Breast epithelium (tissue), 4 donors: ENCODE measurements at places on chromosomes 3 and 15.

GRCh38 chr15:58732625-58733363 is 16.7 kb downstream of the ADAM10 start:
- DNase-seq, result no peak

- no peak for DNase-seq
Observed at GRCh38 chr15:79896131-79896633, 632 bp downstream of the MTHFS start.

DNA sequence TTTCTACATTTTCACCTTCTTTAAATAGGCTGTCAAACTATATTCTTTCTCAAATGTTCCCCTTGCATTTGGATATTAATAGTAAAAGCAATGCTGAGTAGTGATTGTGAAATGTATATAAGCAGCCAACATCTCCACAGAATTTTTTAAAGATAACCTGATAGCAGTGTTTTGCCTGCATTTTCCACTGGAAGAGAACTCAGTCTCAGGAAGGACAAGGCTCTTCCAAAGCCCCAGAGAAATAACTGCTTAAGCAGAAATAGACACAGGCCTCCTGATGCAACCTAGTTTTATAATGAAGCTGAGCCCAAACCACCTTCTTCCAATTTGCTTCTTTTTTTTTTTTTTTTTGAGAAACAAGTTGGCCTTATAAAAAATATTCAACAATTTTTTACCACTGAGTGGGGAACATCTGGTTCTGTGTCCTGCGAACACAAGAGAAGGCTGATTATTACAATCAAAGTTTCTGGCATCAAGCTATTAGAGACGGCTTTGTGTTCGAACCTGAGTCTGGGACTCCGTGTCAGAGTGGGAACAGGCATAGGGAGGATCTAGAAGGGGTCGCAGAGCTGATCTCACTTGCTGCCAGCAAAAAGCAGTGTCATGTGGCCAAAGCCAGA is 332.5 kb upstream of the TBL1XR1 start:
- DNase-seq, result no peak

DNA sequence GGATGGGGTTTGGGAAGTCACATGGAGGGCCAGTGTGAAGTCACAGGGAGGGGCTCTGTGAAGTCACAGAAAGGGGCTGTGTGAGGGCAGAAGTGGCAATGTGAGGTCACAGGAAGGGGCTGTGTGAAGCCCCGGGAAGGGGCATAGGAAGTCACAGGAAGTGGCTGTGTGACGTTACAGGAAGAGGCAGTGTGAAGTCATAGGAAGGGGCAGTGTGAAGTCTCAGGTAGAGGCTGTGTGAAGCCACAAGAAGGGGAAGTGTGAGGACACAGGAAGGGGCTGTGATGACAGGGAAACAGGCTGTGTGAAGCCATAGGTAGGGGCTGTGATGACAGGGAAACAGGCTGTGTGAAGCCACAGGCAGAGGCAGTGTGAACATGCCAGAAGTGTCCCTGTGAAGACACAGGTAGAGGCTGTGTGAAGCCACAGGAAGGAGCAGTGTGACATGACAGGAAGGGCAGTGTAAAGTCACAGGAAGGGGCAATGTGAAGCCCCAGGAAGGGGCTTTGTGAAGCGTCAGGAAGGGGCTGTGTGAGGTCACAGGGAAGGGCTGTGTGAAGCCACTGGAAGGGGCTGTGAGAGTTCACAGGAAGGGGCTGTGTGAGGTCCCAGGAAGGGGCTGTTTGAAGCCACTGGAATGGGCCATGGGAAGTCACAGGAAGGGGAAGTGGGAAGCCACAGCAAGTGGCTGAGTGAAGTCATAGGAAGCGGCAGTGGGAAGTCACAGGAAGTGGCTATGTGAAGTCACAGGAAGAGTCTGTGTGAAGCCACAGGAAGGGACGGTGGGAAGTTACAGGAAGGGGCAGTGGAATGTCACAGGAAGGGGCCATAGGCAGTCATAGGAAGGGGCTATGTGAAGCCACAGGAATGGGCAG is 37.1 kb downstream of the GASK1A start:
- DNase-seq, result no peak

GRCh38 chr3:10088256-10088655 is 19.8 kb downstream of the FANCD2OS start:
- no peak for DNase-seq

DNA sequence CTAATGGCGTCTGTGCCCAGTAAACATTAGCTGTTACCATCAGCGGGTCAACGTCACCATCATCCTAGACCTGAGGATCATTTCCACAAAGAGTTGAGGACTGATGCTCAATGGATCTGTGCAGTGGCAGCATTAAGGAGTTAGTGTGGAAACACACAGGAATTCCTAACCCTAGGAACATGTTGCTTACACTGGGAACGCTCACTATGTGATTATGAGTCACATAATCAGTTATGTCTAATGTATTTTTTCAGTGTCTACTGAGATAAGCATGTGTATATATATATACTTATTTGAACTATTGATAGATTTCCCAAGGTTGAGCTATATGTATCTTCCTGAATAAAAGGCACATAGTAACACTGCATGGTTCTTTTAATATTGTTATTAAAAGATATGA is 19.0 kb downstream of the ARNT2 start:
- DNase-seq, result no peak

- no peak for DNase-seq
Observed at GRCh38 chr3:14552041-14552648, 12.0 kb upstream of the GRIP2 start.

DNA sequence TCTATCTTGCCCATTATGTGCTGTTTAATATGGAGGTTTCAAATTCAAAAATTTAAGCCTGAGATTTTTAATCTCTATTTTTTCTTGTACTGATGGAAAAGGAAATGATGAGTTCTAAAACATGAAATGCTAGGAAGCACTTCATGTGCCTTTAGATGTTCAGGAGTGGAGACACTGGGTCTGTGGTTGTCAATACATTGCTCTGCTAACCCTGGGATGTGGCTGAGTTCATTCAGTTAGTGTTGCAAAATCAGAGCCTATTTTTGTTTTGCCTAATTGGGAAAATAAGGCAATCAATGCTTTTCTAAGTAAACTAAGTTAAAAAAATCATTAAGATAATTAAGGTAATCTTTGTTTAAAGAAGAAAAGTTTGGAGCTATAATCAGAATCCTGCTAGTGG is 83.1 kb downstream of the DIPK2A start:
- DNase-seq, result no peak

DNA sequence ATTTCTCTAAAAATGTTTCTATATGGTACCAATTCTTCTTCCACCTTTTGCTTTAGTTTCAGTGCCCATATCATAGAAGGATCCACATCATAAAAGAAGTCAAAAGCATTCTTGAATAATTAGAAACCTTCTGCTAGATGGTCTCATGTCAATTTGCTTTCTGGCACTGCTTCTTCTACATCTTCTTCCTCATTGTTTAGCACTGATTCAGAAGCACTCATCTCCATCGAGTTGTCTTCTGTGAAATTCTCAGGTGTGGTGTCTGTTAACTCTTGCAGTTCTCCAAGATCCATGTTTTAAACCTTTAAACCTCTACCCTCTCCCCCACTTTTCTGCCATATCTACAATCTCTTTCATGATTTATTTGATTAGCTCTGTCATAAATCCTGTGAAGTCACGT is 154.8 kb downstream of the WDR76 start:
- no peak for DNase-seq

GRCh38 chr3:85180-85579 is 111.4 kb upstream of the CHL1 start:
- DNase-seq, result no peak

DNA sequence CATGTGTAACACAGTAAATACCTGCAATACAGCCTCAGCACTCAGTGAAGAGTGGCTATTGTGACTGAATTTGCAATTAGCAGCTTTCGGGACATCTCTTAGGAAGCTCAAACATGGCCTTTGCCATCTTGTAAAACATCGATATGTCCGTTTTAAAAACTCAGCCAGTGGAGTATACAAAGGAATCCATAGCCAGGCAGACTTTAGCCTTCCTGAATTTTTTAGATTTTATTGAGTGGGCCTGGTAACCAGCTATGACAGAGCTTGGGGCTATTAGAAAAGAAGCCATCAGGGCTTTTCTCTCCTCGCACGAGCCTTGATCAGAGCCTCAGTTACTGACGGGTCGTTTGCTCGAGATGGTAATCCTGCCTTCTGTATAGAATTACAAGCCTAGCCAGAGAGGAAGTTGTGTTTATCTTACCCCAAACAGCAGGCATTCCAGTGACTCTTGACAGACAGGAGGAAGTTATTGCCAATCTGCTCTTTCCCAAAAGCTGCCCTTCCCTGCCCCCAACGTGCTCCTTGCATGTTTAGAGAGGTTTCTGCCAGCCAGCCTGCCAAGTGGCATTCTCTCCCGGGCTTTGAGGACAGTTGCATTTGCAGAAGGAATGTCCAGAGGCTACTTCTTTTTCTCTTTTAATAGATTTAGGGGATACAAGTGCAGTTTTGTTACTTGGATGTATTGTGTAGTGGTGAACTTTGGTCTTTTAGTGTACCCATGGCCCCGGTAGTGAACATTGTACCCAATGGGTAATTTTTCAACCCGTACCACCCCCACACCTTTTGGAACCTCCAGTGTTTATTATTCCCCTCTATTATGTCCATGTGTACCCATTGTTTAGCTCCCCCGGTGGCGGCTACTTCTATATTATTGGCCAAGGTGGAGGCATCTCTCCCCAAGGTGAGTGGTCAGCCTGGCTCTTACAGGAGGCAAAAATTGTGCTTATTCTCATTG is 40.6 kb downstream of the ITPR1 start:
- DNase-seq, result peak; percentile 65

GRCh38 chr3:31237887-31238286 is 294.8 kb upstream of the STT3B start:
- no peak for DNase-seq

DNA sequence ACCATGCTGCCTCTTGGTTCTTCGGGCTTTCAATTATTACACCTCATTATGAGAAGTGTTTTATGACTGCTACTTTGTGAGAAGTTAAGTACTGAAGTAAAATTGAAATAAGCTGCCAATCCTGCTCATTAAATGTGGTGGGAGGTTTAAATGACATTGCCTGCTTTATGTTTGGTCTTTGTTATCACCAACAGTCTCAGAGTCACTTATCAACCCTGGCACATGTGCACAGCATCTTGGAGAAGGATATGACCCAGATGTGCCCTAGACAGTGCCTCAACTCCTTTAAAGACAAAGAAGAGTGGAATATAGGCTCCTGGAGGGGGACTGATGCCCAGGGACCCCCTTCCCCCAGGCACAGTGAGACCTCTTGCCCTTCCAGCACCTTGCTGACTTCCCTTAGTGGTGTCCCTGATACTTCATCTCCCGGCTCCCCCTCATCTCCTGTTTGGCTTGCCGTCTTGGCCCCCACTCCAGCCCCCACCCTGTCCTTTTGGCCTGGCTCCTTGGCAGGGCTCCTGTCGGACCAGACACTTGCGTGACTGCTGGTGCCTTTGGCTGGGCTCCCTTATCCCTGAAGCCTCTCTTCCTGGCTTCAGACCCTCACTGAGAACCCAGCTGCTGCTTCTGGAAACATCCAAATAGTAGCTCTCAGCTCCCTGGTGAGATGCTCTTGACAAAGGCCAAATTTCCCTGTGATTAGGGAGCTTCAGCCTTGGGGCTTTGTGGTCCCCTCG is 39.8 kb downstream of the ARHGAP31 start:
- no peak for DNase-seq

- no peak for DNase-seq
Observed at GRCh38 chr3:20462226-20462625, 276.2 kb upstream of the SGO1 start.

DNA sequence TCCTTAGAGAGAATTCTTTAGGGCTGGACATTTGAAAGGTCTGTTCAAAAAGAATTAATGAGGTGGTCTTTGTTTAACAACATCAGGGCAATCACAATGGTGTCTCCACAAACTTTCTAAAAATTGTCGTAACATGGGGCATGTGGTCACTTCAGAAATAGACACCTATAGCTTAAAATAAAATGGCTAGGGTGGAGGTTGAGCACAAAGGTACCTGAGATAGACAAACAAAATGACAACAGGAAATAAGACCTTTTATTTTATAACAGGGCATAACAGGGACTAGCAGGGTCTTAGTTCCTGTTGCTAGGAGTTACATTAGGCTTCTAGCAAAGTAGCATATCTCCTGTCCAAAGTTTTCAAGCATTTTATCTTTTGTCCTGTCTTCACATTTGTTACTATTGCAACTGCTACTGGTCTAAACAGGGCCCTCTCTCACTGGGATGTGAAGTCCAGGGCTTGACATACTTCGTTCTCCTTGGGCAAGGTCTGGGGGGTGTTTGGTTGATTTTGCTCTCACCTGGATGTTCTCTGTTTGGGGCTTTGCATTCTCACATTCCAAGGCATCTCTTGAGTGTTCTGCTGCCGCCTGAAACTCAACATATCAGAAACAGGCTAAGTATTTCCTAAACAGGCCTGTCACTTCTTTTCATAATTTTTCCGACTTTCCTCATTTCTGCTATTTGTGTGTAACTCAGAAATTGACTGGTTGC is 3.0 kb downstream of the GCSAM start:
- DNase-seq, result no peak

GRCh38 chr3:172808969-172809546 is 58.5 kb downstream of the ECT2 start:
- no peak for DNase-seq

DNA sequence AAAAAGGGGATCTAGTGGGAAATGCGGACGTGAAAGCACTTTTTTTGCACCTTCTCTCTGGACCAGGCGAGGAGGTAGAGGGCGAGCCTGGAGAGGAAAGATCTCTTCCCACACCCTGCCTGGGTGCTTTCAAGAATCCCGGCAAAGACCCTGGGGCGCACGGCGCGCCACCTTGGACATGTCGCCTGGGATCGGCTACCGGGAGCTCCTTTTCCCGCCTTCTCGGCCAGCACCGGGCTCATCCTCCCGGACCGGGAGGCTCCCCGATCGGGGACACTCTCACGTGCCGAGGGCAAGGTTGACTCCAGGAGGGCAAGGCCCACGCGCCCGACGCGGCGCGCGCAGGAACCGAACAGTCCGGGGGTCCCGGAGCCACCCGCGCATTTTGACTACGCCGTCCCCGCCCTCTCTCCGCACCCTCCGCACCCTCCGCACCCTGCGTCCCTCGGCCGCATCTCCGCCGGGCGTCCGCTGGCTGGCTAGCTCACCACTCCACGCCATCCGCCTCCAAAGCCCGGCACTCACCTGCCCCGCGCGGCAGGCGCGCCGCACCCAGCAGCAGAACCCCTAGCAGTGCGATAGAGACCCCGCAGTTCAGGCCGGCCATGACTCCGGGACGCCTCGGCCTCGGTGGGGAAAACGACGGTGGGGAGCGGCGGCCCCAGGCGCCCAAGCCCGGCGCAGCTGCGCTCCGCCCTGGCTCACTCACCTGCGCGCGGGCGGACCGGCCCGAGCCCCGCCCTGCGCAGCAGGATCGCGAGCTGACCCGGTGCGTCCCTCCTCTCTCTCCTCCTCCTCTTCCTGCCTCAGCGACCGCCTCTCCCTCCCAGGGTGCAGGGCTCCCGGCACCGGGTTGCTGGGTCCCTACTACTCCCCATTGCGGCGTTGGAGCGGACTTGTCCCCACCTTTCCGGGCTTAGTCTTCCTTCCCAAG is at the start of gene CDCP1:
CDCP1 (minus strand) TSS at position 698 of the 934 bp plus-strand sequence; CDS start at position 607, 91 bp downstream.
- DNase-seq, result no peak

DNA sequence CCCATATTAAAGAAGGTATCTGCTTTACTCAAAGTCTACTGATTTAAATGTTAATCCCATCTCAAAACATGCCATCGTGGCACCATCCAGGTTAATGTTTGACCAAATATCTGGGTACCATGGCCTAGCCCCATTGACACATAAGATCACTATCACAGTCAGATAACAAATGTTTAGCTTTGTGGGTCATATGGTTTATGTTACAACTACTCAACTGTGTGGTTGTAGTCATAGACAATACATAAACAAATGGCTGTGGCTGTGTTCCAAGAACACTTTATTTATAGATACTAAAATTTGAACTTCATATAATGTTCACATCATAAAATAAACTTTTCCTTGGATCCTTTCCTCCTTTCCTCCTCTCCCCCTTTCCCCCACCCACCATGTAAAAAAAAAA is 9.8 kb upstream of the SNRPN start:
- DNase-seq, result no peak
